Glutamatergic neuron (in vitro differentiated cells): ENCODE measurements at places on chromosomes 4 and X. TPM values are rescaled to one million over a fixed set of nuclear protein-coding genes. Genes with fewer than 3 reads are reported as not detected.

The TMSB15A gene
- total RNA-seq = 213 TPM

The F8A2 gene
- not detected for total RNA-seq

The TCEAL3 gene
- total RNA-seq = 9.0 TPM

The LDB2 gene
- 3.1 TPM for total RNA-seq

The AWAT2 gene
- not detected for total RNA-seq

The OPRPN gene
- total RNA-seq = not detected

The CSAG3 gene
- 7.4 TPM for total RNA-seq

The MAGEE2 gene
- total RNA-seq = not detected

The XAGE3 gene
- total RNA-seq = not detected

The VSIG4 gene
- total RNA-seq = not detected

The AKAP4 gene
- total RNA-seq = not detected

The ZDHHC15 gene
- total RNA-seq = 9.4 TPM

The PALLD gene
- 37.5 TPM for total RNA-seq
